Activated naive CD8-positive, alpha-beta T cell treated with anti-CD3 and anti-CD28 coated beads, Interleukin-2, amount 50 U/mL, for 16 hours (primary cell): ENCODE measurements at places on chromosomes 1 and 21.

DNA sequence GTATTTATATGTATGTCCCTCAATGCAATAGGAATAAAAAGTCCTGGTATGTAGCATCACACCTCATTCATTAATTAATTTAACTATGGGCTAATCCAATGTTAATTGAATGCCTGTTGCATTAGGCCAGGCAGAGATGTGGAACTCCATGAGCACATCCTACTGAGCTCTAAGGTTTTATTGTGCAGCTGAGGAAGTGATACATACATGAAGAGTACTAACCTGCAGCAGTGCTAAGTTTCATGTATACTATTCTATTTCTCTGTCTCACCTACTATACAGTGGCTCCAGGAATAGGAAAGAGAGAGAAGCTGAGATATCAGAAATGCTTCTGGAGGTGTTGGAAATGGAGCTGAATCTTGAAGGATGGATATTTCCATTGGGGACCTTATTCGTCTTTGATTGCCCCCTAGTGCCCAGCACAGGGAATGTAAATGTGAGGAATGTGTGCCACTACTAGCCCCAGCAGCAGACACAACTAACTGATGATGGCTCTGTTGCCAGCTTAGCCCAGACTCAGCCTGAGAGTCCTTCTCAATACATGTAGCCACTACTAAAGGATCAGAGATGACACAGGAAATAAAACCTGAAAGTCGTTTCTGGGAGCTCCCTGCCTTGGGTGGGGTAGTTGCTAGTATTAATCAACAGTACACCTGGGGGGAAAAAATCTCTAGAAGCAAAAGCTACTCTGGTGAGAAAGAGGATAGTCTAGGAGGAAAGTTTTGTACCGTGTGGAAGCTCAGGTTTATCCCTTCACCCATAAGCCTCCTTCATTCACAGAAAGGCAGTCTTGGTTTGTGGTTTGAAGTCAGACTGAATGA is 173.3 kb upstream of the FOXD3 start:
- no peak for DNase-seq

DNA sequence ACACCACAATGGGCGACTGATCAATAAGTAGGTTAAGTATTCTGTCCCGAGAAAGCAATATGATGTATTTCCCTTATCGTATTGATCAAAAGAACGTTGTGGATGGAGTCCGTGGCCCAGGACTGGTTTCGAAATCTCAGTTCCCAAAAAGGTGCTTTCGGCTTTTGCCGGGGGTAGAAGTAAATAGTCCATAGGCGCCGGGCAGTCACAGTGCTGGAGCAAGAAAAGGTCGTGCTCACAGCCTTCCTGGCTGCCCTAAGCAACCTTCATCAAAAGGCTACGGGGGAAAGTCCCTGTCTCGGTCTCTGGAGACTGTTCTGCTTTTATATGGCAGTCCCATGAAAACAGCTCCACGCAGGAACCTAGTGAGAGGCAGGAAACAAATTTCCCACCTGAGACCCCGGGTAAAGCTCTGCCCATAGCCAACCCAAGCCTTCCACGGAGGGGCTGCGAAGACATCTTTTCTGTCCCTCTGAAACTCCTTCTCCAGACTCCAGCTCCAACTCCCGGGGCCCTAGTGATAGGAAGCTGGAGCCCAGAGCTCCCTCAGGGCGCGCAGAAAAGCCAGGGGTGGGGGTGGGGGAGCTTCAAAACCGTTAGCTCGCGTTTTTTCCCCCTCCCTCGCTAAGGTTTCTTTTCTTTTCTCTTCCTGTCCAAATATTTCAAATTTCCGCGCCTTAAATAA is 7.0 kb downstream of the CDKN2C start:
- no peak for DNase-seq

DNA sequence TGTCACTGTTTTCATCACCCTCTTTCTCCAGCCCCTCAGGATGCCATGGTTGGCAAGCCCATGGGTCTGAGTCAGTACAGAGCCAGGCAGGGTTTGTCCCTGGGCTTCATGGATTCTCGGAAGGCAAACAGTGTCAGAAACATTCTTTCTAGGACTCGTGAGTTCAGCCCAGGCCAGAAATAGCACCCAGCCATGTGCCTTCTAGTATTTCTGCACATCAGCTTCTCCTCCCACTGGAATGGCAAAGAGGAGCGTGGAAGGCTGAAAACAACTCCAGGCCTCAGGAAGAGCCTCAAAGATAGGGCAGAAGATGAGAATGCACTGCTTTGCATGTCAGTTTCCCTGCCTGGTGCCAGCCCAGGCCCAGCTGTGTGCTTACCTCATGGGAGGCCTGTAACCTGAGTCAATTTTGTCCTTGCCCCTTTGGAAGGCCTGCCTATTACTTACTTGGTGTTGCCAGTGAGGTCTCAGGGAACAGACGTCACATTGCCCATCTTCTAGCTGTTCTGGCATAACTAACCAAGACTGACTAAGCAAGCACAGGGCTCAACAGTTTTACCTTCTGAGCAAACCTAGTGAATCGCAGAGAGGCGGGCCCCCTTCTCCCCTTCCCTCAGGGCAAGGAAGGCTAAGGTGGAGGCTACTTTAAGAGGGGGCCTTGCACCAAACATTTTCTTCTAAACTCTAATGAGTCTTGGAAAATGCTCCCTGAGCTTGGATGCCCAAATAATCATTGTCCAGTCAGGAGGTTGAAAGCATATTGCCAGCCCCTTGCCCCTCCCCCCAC is 42.4 kb downstream of the GLUL start:
- no peak for DNase-seq

DNA sequence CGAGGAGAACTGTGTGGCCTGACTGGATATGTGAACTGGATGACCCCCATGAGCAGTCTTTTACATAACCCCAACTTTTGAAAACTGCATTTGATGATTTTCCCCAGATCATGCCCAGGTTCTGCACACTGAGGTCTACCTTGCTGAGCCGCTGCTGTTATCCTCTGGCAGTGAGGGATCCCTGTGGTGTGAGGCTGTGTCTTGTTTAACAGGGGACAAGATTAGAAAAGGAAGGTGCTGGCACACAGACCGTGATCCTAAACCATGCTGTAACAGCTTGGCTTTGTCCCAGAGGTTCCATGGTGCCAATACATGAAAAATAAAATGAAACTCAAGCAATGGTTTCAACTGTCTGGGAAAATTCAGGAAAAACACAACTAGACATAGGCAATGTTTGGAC is 134.2 kb downstream of the ZZZ3 start:
- no peak for DNase-seq
